ENCODE measurements at places on chromosomes 6 and 20. TPM values are rescaled to one million over a fixed set of nuclear protein-coding genes. Genes with fewer than 3 reads are reported as not detected.

The ADGRF1 gene
- total RNA-seq: not detected

The RIMS4 gene
- total RNA-seq: 1.4 TPM

The PHACTR3 gene
- total RNA-seq: 2.8 TPM

The SLC22A2 gene
- not detected for total RNA-seq

The TPX2 gene
- total RNA-seq: 2.2 TPM

The NOL4L gene
- total RNA-seq: 10.9 TPM

The CNR1 gene
- total RNA-seq: 0.40 TPM

The IRF4 gene
- 0.79 TPM for total RNA-seq
